Stimulated activated CD4-positive, alpha-beta T cell treated with anti-CD3 and anti-CD28 coated beads, Interleukin-12 subunit alpha, Interleukin-12 subunit beta, amount 100 ng/mL, for 24 hours (primary cell): ENCODE measurements at places on chromosomes 6 and 20.
A peak's percentile ranks its signal among the peaks of the same experiment; 100 is the strongest.

DNA sequence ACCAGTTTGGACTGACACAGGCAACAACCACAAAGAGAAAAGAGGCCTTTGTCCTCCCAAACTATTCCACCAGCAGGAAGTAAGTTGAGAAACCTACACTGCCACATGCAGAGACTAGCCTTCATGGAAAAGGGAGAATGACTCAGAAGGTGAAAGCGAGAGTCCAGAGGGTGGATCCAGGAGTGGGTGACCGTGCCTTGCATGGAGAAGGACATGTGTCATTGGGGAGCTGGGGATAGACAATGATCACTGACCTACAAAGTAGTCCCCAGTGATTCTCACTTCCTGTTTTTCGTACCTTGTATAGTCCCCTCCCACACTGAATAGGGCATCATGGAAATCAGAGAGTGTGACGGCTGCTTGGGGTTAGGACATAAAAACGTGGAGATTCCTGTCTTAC lies 91.9 kb downstream of the MYLK4 start:
- no peak for DNase-seq

GRCh38 chr6:25660512-25660911 lies 8.5 kb downstream of the SCGN start:
- no peak for DNase-seq

GRCh38 chr6:84835340-84835739 lies 70.9 kb upstream of the TBX18 start:
- DNase-seq, result no peak

DNA sequence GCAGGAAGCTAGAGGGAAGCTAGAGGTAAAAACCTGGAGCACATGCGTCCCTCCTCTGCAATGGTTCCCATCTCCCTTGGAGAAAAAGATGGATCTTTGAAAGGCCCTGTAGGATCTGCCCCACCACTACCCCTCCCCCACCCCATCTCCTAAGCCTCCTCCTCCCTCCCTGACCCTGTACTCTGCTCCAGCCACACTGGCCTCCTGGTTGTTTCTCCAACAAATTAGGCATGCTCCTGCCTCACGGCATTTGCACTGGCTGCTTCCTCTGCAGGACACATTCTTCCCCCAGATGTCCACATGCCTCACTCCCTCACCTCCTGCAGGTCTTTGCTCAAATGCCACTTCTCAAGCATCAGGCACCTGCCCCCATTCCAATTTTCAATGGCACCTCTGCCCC lies 45.5 kb downstream of the UBE2V1 start:
- no peak for DNase-seq

DNA sequence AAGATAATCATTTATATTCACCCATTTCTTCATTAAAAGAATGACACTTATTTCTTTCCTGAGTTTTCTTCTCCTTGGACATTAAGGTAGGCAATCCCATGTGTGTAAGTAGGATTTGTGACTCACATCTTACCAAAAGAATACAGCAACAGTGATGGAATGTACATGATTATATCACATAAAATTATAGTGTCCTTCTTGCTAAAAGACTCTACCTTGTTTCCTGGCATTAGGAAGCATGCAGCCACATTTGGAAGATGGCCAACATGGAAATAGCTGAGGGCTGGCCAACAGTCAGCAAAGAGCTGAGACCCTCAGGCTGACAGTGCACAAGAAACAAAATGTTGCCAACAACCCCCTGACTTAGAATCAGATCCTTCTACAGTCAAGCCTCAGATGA lies 327.9 kb upstream of the MARCKS start:
- DNase-seq, result no peak

GRCh38 chr6:816510-817084 lies 123.7 kb upstream of the EXOC2 start:
- peak; percentile 38 for DNase-seq

DNA sequence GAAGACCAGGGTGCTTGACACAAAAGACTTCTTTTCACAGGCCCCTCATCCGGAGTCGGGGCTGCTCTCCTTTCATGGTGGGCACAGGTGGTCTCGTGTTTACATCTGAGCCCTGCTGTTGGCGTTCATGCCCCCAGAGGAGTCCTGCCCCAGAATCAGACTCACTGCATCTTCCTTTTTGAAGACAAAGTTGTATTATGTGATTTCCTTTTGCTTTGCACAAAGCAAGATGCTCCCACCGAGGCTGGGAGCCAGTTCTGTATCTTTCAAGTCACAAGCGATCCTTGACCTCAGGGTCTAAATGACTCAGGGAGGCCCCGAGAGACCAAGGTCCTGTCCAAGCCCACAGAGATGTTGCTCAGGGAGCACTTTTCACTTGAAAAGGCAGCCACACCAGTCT lies 330.5 kb downstream of the THBS2 start:
- DNase-seq, result no peak

DNA sequence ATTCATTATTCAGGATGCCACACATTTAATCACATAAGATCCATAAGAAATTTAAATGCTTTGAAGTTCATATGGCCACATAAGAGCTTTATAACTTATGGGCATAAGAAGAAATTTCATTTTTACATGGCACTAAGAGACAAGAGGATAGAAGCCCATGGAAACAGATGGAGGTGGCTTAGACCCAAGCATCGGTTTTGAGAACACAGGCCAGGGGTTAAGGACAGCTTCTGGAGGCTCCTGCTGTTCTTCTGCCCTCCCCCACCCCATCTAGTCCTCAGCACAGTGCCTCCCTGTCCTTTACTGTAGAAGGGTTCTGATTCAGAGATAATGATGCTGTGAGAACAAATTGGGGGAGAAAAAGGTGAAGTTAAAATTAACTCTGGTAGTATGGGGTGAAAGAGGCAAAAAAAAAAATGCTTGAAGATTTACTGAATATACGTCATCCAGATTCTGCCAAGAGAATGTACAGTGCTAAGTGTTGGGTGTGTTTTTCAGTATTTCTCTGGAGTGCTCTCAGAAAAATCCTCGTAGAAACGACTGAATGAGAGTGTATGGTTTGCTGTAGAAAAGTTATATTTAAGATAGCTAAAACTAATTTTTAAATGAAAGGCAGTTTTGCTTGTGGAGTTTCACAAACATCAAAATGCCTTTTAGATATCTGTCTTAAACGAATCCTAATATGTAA lies 539.7 kb downstream of the QKI start:
- no peak for DNase-seq

DNA sequence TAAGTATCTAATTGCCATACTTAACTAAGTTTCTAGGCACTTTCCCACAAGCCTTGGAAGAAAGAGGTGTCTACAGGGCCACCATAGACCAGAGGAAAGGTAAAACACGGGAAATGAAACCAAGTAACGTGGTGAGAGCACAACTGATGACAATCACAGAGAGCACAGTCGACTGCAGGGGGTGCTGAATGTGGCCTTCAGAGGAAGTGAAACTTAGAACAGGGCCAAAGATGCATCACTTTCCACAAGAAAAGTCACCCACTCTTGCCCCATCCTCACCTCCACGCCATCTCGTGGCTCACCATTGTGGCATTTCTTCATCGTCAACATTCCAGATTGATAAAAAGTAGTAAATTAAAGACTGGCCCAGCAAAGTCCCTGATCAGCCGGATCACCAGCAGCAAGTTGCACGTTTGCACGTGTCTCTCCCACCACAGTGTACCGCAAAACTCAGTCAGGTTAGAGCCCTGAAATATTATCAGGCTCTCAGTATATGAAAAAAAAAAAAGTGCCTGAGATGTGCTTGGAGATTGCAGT lies 31.4 kb downstream of the HIVEP2 start:
- peak; percentile 57 for DNase-seq

DNA sequence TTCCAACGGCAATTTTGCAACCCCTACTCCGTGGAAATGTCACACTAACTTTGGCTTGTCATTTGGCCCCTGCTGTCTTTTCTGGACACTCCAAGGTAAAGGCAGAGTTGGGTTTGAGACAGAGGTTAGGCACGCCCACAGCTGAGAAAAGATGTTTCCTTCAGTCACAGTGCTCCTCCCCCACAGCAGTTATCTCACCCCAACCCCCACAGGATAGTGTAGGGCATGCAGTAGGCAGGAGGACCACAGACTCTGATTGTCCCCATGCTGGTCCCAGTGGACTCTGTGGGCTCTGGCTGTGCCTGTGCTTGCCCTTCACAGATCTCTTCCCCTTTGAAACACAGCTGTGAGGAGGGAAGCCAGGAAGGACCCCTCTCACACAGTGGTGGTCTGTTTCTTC lies 124.0 kb upstream of the CARMIL1 start:
- no peak for DNase-seq

DNA sequence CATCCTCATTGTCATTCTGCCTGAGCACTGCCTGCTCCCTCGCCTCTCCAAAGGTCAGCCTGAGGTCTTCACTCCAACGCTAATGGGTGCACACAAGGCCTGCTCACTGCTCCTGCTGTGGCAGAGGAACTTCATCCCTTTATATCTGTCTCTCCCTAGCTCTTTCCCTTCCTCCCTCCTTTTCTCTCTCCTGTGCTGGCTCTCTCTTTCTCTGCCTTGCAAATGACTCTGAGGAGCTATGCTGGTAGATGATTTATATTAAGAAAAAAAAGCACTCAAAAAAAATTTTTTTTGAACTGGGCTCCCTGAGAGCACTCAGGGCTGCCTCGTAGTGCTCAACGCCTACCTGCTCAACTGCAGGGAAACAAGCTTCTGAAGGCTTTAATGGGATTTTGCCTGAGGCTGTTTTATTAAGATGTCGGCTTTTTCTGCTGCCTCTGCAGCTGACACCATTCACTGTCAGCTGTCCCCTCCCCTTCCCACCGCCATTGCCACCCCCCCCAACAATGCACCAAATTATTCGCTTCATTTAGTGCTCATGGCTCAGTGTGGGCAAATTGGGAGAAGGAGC lies 137.7 kb upstream of the DEFB112 start:
- no peak for DNase-seq

DNA sequence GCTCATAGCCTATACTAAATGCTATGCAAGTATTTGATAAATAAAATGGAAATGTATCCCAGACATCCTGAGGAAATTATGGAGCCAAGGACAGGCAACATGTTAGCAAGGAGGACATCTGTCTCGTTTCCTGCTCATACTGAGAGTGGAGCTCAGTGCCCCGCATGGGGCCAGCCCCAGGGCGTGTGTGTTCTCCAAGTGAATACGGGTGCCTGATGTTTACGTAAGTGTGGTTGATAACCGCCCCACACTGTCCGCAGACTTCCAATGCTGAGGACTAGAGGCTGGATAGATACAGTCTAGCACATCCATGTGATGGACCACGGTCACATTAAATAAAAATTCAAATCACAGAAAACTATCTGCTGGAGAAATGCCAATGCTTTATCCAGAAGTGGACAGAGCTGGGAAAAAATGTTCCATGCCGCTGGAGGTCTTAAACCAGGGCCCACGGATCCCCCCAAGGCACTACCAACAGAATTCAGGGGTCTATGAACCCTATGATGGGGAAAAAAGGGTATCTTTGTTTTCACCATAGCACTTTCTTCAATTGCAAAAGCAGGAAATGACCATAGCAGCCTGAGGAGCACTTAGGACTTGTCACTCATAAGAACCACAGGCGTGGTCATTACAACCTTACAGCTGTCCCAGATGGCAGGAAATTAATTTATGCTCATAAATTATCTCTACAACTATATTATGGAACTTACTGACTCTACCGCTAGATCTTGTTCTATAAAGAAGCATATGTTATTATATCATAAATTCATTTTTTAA lies 24.9 kb downstream of the TGM2 start:
- no peak for DNase-seq

- no peak for DNase-seq
These were observed 32.3 kb upstream of the LAMA4 start for GRCh38 chr6:112286500-112287144.

GRCh38 chr6:131811500-131811899 lies 3.7 kb downstream of the ENPP1 start:
- no peak for DNase-seq

DNA sequence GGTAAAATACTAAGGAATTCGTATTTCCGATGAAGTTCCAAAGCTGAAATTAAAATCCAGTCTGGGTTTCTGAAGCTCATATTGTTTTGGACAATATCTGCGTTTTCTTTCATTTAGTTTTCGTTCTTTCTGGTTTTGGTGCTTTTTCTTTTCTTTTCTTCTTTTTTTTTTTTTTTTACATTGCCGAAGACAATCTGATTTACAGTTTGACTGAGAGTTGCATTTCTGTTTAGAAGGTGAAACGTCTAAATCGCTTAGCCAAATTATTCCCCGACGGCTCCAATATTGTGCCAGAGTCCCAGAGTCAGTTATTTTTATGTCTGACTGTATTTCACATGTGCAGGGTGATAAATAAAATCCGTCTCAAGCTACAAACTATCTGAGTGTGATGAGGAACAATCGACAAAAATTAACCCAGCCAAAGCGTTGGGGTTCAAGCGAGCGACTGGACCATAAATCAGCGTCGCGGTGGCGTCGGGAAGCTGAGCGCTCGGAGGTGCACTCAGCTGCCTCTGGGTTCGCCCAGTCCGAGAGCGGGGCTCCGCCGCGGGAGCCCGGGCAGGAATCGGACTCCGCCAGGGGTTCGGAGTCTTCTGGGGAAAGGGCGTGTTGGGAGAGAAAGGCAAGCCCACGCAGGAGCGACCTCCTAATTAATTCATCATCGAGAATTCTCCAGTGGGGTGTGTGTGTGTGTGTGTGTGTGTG lies 8.2 kb upstream of the TBX18 start:
- DNase-seq, result no peak

GRCh38 chr6:33297406-33297955 lies 1.3 kb downstream of the RGL2 start:
- no peak for DNase-seq

DNA sequence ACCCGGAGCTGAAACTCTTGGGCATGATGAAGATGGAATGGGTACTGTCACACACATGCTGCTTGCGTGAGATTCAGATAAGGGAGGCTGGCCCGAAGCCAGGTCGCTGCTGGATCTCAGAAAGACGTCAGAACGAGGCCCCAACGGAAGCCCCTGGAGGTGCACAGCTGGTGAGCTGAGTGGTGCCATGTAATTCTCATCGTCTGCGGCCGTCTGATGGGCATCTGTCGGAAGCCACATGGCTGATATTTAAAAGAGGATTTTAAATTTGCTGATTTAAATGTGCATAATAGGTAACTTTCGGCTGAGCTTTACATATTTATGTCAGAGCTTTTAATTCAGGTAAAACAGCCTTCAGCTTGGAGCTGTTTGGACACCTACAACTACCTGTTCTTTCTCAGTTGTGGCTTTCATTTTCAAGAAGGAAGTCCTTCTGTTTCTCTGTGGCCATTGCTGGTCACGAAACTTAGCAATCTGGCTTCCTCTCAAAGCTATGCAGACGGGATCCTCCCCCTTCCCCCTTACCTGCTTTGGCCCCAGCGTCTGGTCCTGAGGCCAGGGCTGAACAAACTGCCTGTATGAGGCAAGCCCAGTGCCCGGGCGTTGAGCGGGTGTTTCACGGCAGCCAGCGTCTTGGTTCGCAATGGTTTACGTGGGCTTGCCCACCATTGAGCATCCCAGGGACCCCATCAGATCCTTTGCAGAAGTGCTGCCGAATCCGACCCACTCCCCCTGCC lies 9.2 kb downstream of the SLCO4A1 start:
- DNase-seq, result peak; percentile 51

GRCh38 chr6:92495242-92495641 lies 924.1 kb downstream of the EPHA7 start:
- no peak for DNase-seq

GRCh38 chr6:112466373-112467151 lies 119.4 kb downstream of the RFPL4B start:
- DNase-seq, result no peak

GRCh38 chr6:159984268-159984786 lies 15.4 kb downstream of the IGF2R start:
- DNase-seq, result no peak
